ENCODE measurements at places on chromosomes 1 and 21.

GRCh38 chr1:87897481-87897880, 568.8 kb downstream of the LMO4 start:
- no peak for DNase-seq

GRCh38 chr21:37188825-37189224, 78.3 kb downstream of the VPS26C start:
- no peak for DNase-seq

- no peak for DNase-seq
These were observed 159.1 kb downstream of the EDEM3 start for GRCh38 chr1:184595596-184595995.

DNA sequence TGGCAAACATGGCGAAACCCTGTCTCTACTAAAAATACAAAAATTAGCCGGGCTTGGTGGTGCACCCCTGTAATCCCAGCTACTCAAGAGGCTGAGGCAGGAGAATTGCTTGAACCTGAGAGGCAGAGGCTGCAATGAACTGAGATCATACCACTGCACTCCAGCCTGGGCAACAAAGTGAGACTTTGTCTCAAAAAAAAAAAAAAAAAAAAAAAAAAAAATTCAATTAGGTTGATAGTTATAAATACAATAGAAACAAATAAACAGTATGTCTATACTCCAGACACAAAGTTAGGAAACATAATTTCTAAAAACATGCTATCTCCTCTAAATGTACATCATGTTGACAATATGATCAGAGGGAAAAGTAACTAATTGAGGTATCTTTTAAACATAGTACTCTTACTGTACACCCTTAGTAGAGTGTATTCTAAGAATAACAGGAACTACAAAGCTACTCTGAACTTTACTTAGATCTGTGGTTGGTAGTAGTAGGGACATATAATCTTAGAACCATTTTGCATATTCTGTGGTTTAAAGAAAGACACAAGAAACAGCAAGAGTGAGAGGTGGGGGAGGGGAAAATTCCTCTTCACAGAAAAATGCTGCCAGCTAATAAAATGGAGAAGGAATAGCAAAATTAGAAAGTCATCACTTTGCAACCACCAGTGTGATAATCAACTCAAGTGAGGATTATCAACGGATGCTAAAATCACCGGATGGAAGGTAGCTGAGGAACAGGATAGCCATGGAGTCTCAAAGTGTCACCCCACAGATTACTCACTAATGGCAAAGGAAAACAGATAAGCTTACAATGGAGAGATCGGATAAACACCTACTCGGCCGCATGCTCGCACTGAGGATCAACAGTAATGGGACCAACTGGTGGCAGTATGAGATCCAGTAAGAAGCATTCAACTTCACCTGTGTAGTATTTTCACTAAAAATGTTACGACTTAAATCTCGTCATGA, 35.0 kb downstream of the MTOR start:
- DNase-seq, result no peak

- DNase-seq, result no peak
These were observed 57.6 kb downstream of the DESI2 start for GRCh38 chr1:244710474-244711062.
